ENCODE measurements at places on chromosomes 1 and 21.

DNA sequence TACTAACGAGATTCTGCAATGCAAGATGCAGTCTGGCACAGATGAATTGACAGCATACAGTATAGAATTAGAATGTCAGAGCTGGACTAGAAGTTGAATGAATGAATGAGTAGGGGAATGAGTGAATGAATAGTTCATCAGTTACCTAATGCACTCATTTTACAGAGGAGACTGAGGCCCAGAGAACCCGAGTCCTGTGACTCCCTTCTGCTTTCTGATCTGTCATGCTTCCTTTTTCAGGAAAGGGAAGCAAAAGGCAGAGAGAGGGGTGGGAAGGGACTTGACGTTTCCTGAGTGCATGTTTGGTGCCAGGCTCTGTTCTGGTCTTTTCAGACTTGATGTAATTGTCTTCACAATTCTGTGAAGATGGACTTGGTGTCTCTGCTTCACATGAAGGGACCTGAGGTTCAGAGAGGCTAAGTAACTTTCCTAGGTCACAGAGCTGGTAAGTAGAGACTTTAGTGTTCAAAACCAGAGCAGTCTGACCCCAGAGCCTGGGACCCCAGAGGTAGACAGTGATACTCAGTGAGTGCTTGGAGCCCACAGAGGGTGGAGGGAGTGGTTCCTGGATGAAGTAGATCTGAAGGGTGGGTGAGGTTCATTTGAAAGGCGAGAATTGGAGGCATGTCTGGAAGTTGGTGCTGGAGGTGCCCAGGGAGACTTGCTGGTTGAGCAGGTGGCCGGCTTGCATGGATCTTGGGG lies 8.0 kb upstream of the MEX3A start:
- no peak for DNase-seq

DNA sequence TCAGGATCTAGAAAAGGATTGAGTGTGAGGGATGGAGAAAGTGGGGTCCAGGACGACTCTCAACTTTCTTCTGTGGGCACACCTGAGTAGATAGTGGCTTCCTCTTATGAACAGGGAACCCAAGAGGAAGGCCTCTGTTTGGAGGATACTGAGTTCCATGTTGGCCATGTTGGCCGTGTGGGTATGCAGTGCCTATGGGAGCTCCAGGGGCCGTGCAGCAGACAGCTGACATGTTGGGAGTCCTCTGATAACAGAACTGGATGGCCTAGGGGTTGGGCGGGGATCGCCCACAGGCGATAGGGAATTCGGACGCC lies 43.0 kb downstream of the TMEM53 start:
- no peak for DNase-seq

GRCh38 chr1:226723657-226724532 lies 15.2 kb downstream of the ITPKB start:
- DNase-seq: peak; percentile 82

- DNase-seq: no peak
These were observed 338.2 kb downstream of the ASTN1 start for GRCh38 chr1:176826265-176826664.

DNA sequence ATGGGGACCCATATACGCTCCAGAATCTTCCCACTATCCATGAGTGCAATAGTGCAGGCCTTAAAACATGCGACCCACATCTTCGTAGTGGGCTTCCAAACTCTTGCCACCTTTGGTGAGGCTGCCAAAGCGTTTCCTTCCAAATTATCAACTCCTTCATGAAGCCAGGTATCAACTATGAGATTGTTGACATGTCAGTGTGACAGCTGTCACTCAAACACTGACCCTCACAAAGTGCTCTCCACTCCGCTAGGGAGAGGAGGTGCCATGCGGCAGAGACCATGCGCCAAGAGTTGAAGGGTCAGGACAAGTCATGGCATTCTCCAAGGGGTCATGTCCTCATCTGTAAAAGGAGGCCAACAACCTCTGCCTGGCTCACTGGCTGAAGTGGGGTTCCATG lies 103.3 kb downstream of the SUSD4 start:
- DNase-seq: no peak

GRCh38 chr1:231929311-231929710 lies 302.7 kb downstream of the DISC1 start:
- peak; percentile 47 for DNase-seq

GRCh38 chr1:182263706-182264105 lies 127.9 kb downstream of the GLUL start:
- DNase-seq: no peak

- no peak for DNase-seq
These were observed 4.7 kb upstream of the C21orf91 start for GRCh38 chr21:17823846-17824245.

- peak; percentile 97 for DNase-seq
These were observed 44.2 kb downstream of the PRRX1 start for GRCh38 chr1:170707959-170708655.

GRCh38 chr1:21246905-21247642 lies 43.2 kb downstream of the ECE1 start:
- no peak for DNase-seq

- no peak for DNase-seq
These were observed 30.6 kb upstream of the LYPD8 start for GRCh38 chr1:248786156-248786555.

DNA sequence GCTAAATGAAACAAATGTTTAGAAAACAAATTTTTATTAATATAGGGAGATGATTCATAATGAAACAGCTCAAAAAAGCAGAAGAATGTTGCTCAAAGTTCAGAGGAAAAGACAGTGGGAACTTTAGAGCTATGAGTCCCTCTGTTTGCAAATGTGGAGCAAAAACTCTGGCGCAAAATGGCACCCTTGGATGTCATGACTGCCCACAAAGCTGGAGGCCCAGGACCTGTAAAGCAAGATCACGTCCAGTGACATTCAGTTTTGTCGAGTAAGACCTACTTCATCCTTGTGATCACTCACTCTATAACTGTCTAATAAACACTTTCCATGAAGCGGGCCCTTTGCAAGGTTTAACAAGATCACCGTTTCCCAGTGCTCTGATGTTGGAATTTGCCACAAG lies 9.1 kb upstream of the EXO1 start:
- no peak for DNase-seq

DNA sequence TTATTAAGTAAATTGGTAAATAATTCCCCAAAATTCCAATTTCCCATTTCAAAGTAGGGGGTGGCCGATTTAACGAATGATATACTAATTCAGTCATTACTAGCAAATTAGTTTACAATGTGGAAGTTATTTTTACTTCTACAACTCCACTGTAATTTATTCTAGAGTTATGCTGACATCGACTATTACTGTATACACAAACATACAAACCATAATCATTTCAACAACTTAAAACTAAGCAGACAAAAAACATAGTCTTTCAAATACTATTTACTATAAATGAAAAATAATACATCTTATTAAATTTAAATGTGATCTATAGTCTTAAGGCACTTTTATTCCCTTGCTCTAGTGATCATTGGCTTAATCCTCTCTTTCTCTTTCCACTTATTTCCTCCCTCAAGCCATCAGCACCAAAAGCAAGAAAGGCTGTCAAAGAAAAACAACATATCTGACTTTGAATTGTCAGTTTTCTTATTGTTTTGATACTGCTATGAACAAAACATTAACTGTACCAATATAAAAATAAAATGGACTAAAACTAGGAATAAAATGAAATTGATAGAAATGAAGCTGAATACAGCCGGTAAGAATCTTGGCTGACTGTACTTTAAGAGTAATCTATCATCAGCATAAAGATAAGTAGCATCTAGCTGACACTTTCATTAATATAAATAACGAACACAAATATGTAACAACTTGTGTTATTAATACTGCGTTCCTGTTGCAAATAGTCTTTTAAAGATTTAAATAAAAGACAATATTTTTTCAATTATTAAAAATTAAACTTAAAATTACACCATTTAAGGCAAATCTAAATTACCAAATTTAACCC lies 4.1 kb downstream of the CDC42BPA start:
- DNase-seq: peak; percentile 9

DNA sequence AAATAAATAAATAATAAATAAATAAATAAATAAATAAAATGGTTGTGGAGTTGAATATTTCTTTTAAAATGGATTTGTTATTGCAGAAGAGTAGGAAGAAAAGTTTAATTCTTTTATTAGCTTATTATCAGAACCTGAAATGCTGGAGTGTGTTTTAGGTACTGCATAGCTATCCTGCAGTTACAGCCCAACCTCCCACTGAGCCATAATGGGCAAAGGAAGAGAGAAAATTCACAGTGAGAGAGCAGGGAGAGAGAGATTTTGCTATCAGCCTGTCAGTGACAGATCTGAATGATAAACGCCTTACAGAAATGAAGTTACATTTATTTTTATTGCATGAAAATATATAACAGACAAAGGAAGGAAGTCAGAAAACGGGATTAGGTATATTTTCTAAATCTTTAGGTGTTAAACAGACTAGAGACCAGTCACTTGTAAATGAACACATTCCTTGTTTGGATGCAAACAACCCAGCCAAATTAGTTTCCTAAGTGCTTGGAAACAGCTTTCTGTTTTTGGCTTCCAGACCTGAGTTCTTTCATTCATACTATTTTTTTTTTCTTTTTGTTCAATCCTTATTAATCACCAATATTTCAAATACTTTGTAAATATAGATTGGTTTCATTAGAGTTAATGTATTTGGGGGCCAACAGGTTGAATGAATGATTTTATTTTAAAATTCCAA lies 425.3 kb downstream of the USP25 start:
- DNase-seq: no peak

DNA sequence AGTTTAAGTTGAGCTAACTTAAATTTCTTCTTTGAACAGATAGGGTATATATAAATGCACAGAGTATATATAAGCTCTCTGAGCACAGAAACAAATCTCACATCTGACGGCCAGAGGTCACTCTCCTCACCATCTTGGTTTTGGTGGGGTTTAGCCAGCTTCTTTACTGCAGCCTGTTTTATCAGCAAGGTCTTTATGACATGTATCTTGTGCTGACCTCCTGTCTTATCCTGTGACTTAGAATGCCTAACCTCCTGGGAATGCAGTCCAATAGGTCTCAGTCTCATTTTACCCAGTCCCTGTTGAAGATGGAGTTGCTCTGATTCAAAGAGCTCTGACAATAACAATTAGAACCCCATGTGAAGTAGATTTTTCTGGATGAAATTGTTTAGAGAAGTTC lies 1.6 kb upstream of the MOV10 start:
- DNase-seq: no peak

- no peak for DNase-seq
These were observed 31.7 kb upstream of the DMRTA2 start for GRCh38 chr1:50454911-50455310.

DNA sequence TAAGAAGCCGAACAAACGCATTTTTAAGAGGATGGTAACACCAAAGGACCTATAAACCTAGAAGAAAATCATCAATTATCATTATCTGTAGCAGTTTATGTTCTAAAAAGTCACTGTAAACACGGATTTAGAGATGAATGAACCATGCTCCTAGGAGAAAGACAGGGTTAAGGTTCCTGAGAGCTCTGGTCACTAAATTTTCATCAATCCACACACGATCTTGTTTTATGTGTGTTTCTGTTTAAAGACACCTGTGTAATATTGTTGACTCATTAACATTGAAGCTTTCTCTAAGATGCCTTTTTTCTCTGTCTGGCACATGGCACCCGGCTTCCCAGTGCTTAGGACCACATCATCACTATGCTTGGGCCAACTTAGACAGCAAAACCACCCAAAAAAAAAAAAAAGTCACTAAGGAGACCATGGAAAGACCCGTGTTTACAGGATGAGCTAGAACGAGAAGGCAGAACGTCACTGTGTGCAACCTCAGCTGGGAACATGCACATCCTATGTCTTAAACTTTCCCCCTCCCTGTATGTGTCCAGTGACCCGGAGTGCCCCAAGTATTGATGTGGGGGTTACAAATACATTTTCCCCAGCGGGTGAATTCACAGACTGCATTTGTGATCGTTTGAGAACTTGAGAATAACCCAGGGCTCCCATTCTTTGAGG lies 55.8 kb upstream of the PDE9A start:
- no peak for DNase-seq

DNA sequence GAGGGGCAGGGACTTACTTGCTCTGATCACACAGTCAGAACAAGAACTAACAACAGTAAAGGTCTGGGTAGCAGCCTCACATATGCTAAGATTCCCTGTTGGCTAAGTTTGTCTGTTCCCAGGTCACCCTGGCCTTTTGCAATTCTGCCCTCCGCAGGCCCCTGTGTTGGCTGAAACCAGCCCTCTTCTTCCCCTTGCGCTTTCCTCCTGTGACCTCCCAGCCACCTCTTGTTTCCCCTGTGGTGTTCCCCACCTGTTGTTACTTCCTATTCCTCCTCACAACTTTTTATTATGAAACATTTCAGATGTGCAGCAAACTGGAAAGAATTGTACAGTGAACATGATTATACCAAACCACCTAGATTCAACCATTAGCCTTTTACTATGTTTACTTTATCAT lies 23.4 kb downstream of the MAPKAPK2 start:
- DNase-seq: no peak

- DNase-seq: no peak
These were observed 5.9 kb upstream of the LHX9 start for GRCh38 chr1:197911111-197911856.

- DNase-seq: no peak
These were observed 19.3 kb downstream of the TNFRSF25 start for GRCh38 chr1:6446665-6447015.

DNA sequence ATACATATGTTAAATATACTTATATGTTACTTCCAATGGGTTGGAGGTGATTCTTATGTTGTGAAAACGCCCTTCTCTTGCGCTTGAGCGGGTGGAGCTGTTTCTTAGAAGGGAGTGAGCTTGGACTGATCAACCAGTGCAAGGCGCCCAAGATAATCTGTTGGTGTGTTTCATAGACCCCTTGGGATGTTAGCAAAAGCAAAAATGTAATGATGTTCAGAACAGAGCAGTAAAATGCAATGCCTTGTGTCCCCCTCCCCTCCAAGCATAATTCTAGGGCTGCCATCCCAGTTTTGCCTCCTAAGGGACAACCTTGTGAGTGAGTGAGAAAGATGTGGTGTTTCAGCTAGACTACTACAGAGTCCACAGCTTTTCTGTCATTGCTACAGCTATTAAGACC lies 6.2 kb upstream of the CD34 start:
- DNase-seq: no peak

DNA sequence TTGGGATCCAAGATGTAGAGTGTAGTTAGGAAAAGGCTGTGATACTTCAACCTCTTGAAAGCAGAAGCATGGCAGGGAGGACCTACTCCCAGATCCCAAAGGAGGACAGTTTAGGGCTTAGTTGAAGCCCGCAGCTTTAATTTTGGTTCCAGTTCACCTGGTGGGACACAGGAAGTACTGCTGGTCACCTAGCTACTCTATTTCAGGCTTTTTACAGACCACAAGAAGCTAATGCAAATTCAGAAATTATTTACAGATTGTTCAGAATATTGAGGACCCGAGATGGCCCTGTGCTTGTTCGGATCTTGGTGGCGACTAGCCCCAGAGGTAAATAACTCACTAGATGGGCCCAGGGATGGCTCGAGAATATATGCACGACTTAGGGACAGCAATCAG lies 6.4 kb upstream of the SMCP start:
- no peak for DNase-seq

DNA sequence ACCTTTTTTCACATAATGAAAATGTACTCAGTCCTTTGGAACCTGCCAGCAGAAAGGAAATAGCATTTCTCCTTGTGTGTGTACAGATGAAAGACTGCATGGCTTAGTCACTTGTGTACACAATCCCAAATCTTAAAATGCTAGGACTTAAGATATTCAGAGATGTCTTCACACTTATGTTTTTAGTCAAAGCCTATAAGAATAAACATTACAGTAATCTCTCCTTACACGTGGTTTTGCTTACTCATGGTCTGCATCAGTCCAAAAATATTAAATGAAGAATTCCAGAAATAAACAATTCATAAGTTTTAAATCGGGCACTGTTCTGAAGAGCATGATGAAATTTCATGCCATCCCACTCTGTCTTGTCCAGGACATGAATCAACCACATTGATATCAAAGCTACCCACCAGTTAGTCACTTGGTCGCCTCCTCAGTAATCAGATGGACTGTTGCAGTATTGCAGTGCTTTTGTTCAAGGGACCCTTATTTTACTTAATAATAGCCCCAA lies 75.7 kb upstream of the RRP15 start:
- peak; percentile 82 for DNase-seq
